ENCODE measurements at places on chromosomes 4 and X.

DNA sequence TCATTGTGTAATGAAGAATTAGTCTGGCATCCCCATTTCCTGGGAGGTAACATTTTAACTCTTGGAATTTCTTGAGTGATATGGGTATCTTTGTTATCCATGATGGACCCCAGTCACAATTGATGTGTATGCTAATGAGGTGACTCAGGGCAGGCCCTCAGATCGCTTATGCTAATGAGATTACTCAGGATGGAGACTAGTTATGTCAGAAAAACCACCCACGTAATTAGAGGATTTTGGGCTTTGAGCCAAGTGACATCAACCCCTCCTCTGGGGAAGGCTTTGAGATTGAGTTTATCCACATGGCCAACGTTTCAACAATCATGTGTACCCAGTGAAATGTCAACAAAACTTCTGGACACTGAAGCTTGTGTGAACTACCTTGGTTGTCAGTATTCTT, 772.7 kb downstream of the STPG2 start:
- no peak for DNase-seq

DNA sequence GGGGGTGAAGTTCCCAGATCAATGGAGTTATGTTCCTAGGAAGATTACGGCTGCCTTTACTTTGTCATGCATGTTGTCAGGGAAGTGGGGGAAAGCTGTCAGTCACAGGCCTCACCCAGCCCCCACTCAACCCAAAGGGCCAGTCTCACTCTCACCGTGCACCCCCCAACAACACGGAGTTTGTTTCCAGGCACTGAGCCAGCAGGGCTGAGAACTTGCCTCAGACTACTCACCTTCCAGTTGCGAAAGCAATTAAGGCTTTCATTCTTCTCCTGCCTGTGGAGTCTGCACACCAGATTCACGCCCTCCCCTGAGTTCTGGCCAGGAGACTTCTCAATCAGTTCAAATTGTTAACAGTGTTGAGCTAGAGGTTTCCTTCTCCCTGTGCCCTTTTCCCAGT, 114.3 kb downstream of the SH3BGRL start:
- DNase-seq = no peak

DNA sequence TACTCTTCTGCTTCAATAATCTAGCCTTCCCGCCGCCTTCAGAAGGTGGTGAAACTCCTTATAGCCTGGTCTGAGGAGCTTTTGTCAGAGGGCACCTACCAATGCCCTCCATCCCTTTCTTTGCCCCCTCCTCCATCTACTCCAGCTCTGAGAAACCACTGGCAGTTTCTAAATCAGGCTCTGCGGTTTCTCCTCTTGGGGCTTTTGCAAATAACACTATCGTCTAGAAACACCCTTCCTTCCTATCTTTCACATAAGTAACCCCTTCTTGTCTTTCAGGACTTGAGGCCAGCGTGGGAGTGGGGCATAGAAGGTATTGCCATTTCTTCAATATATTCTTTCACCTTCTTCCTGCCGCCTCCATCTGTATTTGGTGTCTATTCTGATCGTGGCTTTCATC, 1.2 kb upstream of the EFHC2 start:
- no peak for DNase-seq

DNA sequence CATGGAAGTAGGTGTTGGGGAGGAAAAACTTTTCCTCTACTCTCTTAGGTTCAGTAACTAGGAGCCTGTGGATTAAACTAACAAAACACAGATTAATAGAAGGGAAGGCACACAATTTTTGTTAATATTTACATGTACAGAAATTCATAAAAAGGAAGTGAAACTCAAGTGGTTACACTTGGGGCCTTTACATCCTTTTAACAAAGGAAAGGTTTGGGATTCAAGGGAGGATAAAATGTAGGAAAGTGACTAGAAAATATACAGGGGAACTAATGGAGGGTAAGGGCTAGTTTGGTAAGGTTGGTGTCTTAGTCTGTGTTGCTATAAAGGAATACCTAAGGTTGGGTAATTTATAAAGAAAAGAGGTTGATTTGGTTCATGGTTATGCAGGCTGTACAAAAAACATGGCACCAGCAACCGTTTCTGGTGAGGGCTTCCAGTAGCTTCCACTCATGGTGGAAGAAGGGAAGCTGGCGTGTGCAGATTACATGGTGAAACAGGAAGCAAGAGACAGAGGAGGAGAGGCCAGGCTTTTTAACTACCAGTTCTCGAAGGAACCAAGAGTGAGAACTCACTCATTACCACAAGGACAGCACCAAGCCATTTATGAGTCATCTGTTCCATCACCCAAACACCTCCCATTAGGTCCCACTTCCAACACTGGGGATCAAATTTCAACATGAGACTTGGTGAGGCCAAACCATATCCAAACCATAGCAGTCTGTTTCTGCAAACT, 124.4 kb downstream of the CHRDL1 start:
- DNase-seq = no peak

GRCh38 chr4:54793856-54794422, 136.2 kb downstream of the KIT start:
- no peak for DNase-seq

- no peak for DNase-seq
Observed at GRCh38 chr4:101183221-101183620, 164.1 kb downstream of the PPP3CA start.

DNA sequence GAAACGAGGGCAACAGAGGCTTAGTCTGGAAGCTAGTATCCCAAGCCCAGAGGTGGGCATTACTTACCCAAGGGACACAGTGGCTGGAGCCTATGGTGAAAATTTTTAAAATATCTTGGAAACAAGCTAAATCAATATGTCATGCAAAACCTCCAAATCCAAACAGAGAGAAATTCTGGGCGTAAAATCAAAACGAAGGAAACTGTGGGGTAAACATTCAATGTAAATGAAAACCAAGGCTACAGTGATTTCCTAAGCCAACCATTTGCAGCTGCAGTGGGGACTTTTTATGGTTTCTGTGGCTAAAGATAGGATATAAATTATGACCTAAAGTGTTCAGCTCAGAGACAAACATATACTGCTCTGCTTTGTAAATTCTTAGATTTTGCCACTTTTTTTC, 507.7 kb upstream of the DIAPH2 start:
- DNase-seq = no peak

DNA sequence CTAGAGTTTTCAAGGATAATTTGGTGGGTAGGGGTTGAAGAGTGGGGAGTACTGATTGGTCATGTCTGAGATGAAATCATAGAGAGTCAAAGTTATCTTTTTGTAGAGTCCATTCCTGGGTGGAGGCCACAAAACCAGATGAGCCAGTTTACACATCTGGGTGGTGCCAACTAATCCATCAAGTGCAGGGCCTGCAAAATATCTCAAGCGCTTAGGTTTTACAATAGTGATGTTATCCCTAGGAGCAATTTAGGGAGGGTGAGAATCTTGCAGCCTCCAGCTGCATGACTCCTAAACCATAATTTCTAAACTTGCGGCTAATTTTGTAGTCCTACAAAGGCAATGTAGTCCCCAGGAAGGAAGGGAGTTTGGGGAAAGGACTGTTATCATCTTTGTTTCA, 988.3 kb upstream of the LCORL start:
- no peak for DNase-seq

DNA sequence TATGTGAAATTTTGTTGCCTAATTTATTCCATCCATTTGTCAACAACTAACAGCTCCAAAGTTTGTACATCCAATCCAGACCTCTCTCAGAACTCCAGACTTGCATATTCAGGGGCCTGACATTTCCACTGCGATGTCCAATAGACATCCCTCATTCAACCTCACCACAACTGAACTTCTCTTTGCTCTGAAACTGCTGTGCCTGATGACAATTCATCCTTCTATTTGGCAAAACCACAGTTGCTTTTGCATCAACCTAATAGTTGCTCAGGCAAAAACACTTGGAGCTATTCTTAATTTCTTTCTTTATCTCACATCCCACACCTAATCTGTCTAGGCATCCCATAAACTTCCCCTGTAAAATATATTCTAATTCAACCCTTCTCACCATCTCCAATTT, 56.5 kb downstream of the ANTXR2 start:
- DNase-seq = no peak

DNA sequence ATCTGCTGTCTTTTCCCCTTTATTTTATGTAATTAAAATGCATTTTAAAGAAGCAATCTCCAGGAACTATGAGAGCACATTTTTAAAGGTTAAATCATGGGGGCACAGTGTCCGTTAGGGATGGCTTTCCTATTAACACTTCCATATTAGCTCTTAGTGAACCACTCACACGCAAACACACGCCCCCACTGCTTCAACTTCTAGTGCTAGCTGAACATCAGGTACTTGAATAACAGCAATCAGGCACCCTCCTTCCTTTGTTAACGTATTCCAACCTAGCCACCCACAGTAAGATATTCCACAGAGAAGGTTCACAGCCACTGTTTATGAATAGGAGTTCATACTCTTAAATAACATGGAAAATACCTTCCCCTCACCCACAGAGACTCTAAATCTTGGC, 9.3 kb downstream of the TMEM255A start:
- DNase-seq = no peak

- no peak for DNase-seq
Observed at GRCh38 chr4:46131498-46132057, 7.7 kb upstream of the GABRG1 start.

GRCh38 chr4:41267997-41268396, 11.3 kb downstream of the UCHL1 start:
- no peak for DNase-seq

DNA sequence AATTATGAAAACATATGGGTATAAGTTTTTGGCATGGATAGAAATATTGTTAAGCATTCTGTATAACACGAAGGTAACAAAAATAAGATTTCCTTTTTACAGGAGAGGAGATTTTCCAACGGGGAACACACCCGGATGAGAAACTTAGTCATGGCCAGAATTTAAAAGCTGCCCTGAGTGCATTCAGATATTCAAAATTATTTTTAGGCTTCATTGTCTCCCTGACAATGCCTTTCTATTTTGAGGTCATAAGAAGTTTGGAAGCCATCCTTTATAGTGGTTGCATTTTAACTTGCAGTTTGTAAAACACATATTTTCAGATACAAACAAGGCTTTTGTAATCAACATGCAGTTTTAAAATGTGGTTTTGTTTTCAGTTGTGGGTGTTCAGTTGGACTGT, 357.5 kb upstream of the FAM47C start:
- DNase-seq = no peak

DNA sequence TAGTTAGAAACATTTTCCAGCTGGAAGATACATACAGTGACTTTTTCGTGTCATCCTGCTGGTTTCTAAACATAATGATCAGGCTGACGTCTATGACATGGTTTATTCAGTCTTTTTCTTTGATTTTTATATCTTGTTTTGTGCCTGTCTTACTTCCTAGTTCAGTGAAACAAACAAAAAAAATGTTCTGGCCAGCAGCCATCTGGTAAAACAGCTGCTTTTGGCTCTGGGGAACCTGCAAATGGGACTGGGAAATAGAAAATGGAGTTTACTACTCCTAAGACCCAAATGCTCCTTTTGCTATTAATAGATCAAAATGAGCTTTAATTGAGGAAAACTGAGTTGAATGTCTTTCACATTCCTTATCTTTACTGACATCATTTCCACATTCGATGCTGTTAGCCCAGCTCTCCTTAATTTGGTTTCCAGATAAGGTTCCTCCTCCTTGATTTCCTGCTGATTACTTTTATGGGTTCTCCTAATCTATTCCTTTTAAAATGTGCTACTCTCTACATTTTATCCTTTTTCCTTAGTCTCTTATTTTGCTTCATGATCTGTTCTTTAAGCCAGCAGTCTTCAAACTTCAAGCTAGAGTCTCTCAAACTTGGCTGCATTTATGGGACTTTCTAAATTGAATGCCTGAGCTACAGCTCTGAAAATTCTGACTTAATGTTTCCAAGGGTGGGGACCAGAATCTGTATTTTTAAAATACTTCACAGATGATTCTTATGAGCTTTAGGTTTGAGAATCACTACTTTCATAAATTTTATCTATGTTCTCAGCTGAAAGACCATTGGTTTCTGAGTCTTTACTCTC, 499.5 kb downstream of the ANKRD50 start:
- peak; percentile 46 for DNase-seq

DNA sequence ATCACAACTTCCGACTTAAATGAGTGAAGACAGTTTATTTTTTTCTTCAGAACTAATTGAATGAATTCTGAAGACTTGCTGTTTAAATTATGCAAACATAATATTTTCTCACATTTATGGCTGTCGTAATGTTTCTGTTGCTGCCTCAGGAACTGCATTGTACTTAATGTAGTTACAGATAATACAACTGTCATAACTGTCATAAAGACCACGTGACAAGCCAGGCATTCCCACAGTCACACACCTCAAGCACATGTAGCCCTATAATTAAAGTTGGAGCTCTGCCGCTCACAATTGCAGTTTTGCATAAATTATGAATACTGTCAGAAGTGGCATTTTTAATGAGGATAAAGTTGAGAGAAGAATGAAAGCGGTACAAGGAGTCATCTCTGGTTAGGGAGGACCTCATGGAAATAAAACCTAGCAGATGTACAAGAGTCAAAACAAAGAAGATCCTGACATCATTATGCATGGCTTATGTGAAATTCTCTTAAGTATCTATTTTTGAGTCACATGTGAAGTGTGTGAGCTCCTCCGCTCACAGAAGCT, 38.5 kb upstream of the GALNTL6 start:
- DNase-seq = no peak

- no peak for DNase-seq
Observed at GRCh38 chr4:48360285-48361011, 19.1 kb downstream of the SLAIN2 start.

DNA sequence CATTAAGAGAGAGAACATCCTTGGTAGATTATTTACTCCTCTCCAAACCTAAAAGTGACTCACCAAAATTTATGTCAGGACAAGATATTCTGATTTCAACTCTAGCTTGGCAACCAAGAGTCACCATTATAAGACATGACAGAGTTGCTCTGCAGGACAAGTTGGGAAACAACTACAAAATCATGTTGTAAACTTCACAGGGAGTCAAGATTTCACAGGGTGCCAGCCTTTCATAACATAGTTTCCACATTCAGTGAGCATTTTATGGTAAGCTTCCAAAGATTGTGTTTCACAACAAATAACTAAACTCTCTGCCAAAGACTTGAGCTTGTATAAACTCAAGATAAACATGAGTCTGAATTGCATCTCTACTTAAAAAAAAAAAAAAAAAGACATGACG, 121.0 kb upstream of the DIAPH2 start:
- DNase-seq = peak; percentile 4

- DNase-seq = no peak
Observed at GRCh38 chrX:10603612-10604011, 16.8 kb downstream of the MID1 start.

DNA sequence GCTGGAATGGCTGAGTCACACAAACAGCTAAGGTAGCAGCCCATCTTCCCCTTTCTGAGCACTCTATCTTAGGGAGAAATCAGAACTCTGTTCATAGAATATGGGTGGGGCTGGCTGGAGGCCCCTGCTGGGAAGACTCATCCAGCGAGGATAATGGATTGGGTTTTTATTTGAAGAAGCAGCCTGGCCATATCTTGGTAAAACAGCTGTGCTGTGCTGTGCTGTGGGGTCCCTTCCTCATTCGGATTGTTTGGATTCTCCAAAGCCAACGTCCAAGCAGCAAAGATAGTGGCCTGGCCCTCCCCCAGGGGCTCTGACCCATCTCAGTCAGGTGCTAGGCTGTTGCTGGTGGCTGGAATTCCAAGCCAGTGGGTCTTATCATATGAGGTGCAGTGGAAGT, 63.8 kb downstream of the ZNF718 start:
- no peak for DNase-seq
